Activated gamma-delta T cell (primary cell): ENCODE measurements at places on chromosomes 6 and 20.

DNA sequence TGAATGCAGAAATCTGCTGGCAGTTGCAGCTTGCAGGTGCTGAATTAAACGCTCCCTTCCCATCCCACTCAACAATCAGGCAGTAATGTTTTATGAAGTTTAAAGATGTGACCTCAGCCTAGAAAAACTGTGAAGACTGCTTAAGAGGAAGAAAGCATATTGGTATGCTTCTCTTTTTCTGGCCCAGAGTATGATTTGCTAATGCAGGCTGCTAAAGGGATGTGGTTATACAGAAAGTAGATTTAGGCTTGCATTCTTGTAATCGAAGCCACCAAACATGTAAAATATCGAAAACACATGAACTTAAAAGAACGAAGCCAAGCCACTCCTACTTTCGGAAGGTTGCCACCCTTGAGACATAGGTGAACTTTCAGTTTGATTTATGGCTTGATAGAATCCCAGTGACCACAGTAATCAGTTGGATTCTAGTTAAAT lies 40.7 kb downstream of the MAP3K5 start:
- DNase-seq, result no peak

DNA sequence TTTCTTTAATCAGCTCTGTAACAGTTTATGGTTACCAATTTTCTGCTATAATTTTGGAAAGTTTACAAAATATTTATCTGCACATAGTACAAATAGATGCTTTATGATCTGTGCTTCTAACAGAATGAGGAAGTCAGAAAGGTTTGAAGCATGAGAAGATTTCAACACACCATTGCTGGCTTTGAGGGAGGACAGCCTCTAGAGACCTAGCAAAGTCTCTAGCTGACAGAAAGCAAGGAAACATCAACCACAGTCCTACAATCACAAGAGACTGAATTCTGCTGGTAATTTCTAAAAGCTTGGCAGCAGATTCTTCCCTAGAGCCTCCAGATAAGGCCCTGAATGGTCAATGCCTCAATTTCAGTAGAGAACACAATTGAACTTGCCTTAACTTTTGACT lies 750.8 kb upstream of the SLC35B3 start:
- DNase-seq, result no peak

DNA sequence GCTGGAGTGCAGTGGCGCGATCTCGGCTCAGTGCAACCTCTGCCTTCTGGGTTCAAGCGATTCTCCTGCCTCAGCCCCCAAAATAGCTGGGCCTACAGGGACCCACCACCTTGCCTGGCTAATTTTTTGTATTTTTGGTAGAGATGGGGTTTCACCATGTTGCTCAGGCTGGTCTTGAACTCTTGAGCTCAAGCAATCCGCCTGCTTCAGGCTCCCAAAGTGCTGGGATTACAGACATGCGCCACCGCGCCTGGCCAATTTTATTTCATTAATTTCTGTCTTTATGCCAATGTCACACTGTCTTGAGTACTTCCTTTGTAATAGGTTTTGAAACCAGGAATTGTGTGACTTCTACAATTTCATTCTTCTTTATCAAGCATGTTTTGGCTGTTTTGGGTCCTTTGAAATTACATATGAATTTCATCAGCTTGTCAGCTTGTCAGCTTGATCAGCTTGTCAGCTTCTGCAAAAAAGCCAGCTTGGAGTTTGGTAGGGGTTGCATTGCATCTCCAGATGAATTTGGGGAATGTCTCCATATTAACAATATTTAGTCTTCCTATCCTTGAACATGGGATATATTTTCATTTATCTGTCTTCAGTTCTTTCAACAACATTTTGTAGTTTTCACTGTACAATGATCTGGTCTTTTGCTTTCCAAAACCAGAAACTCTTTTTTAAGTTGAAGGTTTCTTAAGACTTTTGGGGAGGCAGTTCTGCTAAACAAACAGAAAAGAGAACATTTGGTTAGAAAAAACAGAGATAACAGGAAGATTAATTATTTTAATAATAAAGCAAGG lies 20.8 kb downstream of the ZFAND3 start:
- no peak for DNase-seq

- no peak for DNase-seq
Observed at GRCh38 chr6:43105538-43106222, 29.6 kb downstream of the PTK7 start.

DNA sequence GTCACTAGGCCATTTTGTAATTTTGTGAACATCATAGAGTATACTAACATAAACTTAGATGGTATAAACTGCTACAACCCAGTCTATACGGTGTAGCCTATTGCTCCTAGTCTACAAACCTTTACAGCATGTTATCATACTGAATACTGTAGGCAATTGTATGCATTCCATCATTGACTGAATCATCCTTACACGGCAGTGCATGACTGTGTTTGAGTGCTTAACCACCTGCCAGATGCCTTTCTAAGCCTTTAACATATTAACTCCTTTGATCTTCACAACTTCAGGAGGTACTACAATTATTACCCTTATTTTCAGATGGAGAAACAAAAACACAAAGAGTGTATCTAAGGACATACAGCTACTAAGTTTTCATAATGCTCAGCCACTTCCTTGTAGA lies 14.0 kb downstream of the DPPA5 start:
- no peak for DNase-seq

DNA sequence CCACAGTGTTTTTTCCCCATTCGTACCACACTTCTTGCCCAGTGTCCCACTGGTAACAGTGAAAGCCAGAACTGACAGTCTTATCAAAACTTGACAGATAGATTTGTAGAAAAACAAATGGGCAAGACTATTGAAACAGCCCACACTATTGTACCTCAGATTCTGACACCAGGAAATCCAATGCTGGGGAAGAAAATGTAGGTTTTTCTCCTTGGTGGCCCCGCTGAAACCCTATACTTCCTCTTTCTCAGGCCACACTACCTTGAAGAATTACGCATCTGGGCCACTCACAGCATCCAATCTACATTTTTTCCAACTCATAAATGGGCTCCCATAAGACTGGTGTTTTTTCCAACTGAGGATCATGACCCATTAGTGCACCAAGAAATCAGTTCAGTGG lies 90.9 kb upstream of the HDDC2 start:
- DNase-seq, result no peak

- DNase-seq, result no peak
Observed at GRCh38 chr6:137265561-137266308, 46.5 kb upstream of the IFNGR1 start.

- no peak for DNase-seq
Observed at GRCh38 chr6:109342506-109342905, 39.8 kb downstream of the CD164 start.

- no peak for DNase-seq
Observed at GRCh38 chr6:99560668-99561067, 7.8 kb downstream of the CCNC start.

GRCh38 chr20:14384416-14385175 lies 47.2 kb upstream of the FLRT3 start:
- no peak for DNase-seq
